ENCODE measurements at places on chromosomes 3 and 15. TPM values are rescaled to one million over a fixed set of nuclear protein-coding genes. Genes with fewer than 3 reads are reported as not detected.

DNA sequence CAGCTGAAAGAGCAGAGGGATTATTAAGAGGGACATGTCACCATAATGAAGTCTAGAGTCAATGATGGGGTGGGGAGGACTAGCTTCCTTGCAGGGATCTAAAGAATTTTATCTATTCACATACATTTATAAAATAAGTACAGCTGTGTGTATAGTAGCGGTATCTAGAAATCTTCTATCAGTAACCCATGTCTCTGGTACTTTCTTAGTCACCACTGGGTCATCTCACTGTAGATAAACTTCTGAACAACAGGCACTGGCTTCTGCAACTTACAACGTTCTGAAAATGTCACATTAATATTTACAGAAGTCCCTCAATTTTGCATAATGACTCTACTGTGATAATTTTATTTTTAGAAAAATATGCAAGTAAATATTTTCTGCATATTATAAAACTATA lies 401.7 kb downstream of the TBC1D5 start:
- DNase-seq = no peak

GRCh38 chr15:78343276-78344060 lies 3.3 kb downstream of the CRABP1 start:
- no peak for DNase-seq

Gene NR1I2
- not detected for total RNA-seq

Gene CYP8B1
- not detected for total RNA-seq

Gene GNAT1
- total RNA-seq = not detected

Gene SPTBN5
- total RNA-seq = 2.8 TPM

Gene ALCAM
- total RNA-seq = 27.6 TPM

- no peak for DNase-seq
These were observed 57.4 kb downstream of the UMPS start for GRCh38 chr3:124787476-124788195.

Measured in suprapubic skin (tissue), 4 donors.